Activated CD4-positive, alpha-beta T cell treated with anti-CD3 and anti-CD28 coated beads, Interleukin-2, amount 50 U/mL, for 4 hours (primary cell): ENCODE measurements at places on chromosomes 5 and 9.

DNA sequence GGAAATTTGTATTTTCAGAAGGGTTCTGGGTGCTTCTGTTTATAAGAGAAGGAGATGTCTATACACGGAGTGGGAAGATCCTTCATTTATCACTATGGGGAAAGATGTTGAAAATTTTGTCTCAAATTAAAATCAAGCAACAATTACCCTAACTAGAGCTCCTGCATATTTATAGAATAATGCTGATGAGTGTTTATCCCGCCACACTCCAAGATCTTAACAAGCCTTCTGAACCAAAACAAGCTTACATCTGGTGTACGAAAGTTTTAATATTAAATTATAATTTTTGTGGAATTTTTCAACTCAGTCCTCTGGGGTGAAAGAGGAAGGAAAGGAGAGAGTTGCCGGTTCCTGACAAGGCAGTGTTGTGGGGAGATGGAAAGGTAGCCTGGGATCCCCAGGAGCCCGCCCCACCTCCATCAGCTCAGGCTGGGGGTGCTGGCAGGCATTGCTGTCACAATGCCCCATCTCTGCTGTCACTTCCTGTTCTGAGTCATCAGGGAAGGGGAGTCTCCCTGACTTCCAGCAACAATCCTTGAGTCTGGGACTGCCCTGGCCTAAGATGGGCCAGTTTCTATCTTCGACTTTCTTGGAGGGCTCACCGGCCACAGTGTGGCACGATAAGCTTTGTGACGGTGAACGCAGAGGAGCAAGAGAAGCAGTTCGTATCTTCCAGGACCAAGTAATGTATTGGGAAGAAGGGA is 64.5 kb downstream of the ERAP1 start:
- no peak for DNase-seq

GRCh38 chr9:108815156-108815555 is 40.6 kb downstream of the ACTL7B start:
- DNase-seq = no peak

DNA sequence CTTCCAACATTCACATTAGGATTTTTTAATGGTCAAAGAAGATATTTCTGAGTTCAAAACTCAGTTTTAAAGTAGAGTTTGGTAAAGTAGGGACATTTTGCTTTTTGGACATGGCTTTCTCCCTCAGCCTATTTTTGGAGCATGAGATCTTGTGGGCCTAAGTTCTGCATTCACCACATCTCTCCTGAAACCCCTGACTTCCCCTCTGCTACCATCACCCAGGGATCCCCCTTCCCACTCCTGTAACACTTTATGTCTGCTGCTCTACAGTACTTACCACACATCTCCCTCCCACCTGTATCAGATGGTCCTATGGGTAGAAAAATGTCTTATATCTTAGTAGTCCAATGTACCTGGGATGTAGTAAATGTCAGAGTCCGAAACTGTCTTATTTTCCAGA is 48.2 kb upstream of the JAK2 start:
- DNase-seq = no peak

GRCh38 chr5:150120617-150121447 is 34.5 kb upstream of the CSF1R start:
- DNase-seq = no peak

- DNase-seq = no peak
Measured at GRCh38 chr9:123414936-123415930, 59.2 kb downstream of the CRB2 start.

DNA sequence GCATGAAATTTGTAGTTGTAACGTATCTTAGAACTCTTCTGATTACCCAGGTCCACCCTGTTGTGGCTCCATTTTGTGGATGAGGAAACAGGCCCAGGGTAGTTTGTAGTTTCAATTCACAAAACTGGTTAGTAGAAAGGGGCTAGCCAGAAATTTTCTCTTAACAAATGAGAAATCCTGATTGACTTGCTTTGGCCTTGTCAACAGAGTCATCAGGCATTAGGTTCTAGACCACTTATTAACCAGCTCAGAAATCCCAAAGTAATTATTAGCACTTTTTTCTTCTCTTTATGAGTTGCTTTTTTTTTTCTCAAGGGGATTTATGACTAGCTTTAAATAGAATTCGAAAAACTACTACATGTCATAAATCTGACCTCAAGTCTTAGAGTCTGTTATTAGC is 160.2 kb downstream of the SH3GL2 start:
- DNase-seq = no peak

- no peak for DNase-seq
Measured at GRCh38 chr9:95992536-95992935, 117.0 kb downstream of the ERCC6L2 start.

DNA sequence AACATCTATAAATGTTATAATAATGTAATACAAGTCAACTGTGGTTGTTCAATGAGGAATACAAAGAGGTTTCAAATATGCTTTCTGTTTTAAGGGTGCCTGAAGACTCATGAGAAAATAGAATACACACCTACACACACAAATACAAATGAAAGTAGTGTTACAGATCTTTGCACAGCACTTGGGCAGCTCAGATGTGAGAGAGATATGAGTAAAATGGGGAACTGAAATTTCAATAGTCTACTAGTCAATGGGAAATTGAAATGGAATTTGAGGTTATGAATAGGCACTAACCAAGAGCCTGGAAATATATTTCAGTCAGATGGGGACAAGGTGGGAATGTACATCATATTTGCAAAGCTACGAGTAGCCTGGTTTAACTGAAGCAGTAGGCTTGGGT is 96.6 kb downstream of the ISL1 start:
- DNase-seq = no peak

GRCh38 chr9:109122726-109123621 is 3.2 kb upstream of the TMEM245 start:
- DNase-seq = no peak

GRCh38 chr5:142871363-142872193 is 101.4 kb downstream of the ARHGAP26 start:
- no peak for DNase-seq

- DNase-seq = no peak
Measured at GRCh38 chr5:1412621-1413020, 32.6 kb downstream of the SLC6A3 start.

DNA sequence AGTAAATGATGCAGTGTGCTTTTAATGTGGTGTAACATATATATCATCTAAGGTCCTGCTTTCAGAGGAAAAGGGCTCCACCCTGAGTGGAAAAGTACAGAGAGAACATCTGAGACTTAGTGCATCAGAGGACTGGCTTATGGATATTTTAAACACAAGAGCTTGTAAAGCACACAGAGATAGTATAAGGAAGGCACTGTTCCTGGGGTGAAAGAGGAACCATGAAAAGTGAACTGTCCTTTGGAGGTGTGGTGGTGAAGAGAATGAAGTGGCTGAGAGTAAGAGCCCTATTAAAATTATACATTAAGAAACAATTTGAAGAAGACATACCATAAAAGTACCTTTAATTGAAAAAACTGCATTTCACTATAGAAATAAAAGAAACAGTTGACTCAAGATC is 68.9 kb downstream of the CSF2 start:
- no peak for DNase-seq

DNA sequence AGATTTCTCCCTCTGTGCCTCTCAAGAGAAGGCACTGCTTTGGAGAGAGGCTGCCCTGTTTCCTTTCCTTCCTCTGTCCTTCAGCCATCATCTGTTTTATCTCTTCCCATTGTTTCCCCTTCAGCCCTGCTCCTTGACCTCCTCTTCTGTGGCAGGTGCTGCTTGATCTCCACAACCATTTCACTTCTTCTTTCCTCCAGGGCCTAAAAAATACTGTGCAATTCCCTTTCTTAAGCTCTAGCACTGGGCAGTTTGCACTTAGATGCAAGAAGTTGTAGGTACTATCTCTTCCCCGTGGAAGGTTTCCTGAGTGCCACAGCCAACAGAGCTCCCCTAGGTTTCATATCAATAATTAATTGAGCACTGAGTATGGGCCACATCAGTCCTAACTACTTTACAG is 8.8 kb upstream of the ADRB2 start:
- DNase-seq = no peak

GRCh38 chr5:140224658-140225057 is 49.7 kb downstream of the CYSTM1 start:
- no peak for DNase-seq

- DNase-seq = no peak
Measured at GRCh38 chr9:134059188-134059641, 8.6 kb downstream of the BRD3 start.

DNA sequence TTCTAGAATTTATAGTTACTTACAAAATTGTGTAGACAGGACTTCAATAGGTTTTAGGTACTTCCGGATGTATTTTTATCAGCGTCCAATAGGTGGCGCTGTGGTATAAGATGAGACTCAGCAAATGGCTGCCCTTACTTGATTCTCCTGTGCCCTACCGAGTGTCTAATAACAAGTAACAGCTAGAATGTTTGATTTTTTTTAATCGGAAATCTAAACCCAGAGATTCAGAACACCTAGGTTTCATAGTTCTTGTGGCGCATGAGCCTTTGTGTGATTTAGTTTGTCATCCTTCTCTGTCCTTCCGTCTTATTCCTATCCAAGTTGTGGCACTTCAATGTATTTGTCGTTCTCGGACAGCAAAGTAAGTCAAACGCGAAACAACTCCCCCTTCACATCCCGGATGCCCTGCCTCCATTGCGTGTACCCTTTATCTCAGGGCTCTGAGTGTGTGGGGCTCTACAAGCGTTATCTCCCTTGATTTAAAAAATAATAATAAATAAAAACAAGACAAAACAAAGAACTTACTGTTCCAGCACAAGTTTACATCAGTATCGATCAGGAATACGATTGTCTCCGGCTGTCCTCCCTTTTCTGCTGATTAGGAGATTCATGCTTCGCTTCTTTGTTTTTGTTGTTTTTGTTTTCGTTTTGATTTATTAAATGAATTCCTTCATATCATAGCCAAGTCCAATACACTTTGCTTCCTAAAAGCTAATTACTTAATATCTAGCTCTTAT is 50.7 kb upstream of the SLC30A5 start:
- DNase-seq = peak; percentile 66

DNA sequence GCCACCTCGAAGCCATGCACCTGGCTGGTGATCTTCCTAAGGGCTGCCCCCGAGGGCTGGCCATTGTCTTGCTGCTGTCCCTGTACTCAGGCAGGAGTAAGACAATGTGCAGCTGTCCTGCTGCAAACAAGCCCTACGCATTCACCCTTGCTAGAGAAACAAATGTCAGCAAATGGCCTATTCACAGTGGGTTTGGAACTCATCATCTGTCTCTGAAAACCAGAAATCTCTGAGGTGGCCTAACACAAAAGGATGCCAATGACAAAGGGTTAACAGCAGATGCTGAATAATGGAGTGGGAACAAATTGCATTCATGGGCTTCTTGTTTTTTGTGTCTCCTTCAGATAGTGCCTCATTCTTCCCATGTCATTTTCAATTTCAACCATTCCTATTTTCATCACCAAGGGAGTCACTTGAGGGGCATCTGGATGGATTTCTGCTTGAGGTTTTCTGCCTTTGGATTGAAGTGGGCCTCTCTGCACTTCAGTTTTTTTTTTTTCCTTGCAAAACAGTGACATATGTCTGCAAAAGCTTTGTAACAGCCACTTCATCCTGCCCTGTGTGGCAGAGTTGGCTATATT is 261.6 kb upstream of the VLDLR start:
- DNase-seq = no peak

- DNase-seq = no peak
Measured at GRCh38 chr5:172541773-172542136, 87.4 kb upstream of the SH3PXD2B start.

GRCh38 chr5:111703662-111704061 is 53.3 kb downstream of the NREP start:
- DNase-seq = no peak
